NCI-H748 treated with DMSO at 0.1 percent for 48 hours (cell line): ENCODE measurements at places on chromosomes 1 and 21.
A peak's percentile ranks its signal among the peaks of the same experiment; 100 is the strongest.

- no peak for DNase-seq
These were observed 563.0 kb downstream of the LRRIQ3 start for GRCh38 chr1:73635021-73635420.

GRCh38 chr1:20987831-20988825 lies 188.6 kb downstream of the EIF4G3 start:
- no peak for DNase-seq

GRCh38 chr1:175493321-175494010 lies 249.9 kb downstream of the TNR start:
- no peak for DNase-seq

GRCh38 chr1:193905288-193906085 lies 719.1 kb upstream of the B3GALT2 start:
- no peak for DNase-seq

GRCh38 chr21:26572702-26573381 lies at the start of gene CYYR1:
Gene CYYR1, minus strand, starts transcription at chr21:26573286. Its CDS starts 346 bp downstream, at chr21:26572940.
- peak; percentile 15 for DNase-seq
